Frontal cortex (tissue), 4 donors: ENCODE measurements at places on chromosomes 3 and 15. TPM values are rescaled to one million over a fixed set of nuclear protein-coding genes. Genes with fewer than 3 reads are reported as not detected.

- DNase-seq = no peak
These were observed 221.4 kb downstream of the THSD4 start for GRCh38 chr15:71336671-71337070.

MFN1 gene
- total RNA-seq = 109 TPM

- DNase-seq = no peak
These were observed 186.7 kb upstream of the WNT5A start for GRCh38 chr3:55673764-55674163.

GPR87 gene
- not detected for total RNA-seq

SNRPN gene
- 216 TPM for total RNA-seq

GRCh38 chr3:57596495-57597126 is 533 bp downstream of the ARF4 start:
- peak; percentile 30 for DNase-seq

DNA sequence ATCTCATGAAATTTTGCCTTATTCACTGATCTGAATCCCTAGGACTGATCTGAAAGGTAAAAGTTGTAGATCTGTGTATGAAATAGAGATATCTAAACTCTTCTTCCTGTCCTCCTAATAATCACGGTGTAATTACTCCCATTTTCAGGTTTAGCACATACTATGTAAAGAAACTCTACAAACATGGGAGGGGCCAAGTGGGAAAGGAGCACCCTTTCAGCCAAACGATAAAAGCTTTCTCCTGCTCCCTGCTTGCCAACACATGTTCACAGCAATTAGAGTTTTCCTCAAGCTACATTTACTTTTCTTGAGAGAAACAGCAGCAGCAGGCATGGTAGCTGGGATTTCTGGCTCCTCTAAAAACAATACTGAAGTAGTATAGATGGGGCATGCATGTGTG is 71.6 kb downstream of the CHAC1 start:
- DNase-seq = no peak

SNX33 gene
- total RNA-seq = 1.2 TPM

DNA sequence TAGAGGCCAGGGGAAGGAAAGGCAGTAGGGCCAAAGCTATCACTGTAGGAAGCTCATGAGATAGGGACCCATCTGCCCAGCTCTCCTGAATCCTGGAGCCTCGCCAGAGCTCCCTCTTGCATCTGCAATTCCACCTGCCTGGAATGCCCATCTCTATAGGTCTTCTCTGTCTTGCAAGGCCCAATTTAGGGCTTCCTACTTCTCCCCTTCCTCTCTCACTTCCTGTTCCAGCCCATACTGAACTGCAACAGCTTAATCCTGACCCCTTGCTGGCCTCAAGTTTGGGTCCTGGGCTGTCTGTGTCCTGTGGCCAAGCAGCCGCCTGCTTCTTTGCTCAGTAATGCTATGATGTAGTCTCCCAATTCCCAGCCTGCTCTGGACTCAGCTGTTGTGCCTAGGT is 3.6 kb upstream of the PTPN23 start:
- no peak for DNase-seq

DNA sequence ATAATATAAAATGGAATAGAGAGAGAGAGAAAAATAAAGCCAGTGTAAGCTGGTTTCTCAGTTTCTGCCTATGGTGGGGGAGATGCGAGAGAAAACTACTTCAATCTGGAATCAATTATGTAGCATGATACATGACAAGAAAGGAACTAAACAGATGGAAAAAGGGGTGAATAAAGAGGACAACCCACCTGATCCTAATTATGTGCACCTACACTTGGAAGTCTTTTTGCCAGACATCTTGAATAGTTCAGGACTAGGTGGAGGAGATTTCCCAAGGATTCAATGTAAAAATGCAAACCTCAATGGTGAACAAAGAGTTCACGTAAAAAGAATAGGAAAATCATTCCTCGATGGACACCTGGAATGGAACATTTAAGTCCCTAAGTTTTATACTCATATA is 524.4 kb upstream of the RGMA start:
- no peak for DNase-seq

- DNase-seq = no peak
These were observed 232.2 kb downstream of the TBC1D5 start for GRCh38 chr3:17510265-17510664.

DNA sequence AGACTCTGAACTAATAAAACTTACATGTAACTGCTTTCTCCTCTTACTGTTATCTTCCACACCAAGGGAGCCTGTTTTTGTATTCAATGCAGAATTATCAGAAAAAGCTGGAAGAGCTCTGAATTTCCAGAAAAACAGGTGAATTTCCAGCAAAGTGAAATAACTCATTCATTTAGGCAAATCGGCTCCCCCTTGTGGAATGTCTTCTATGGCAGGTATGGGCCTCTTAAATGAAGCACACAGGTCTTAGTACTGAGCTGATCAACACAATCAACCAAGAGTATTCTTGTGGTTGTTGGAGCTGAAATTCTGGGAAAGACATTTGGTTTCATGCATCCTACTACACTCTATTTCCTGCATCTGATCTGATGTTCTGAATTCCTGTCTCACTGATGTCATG is 31.0 kb upstream of the PTPRG start:
- no peak for DNase-seq

FGD5 gene
- 2.9 TPM for total RNA-seq

IQCF5 gene
- total RNA-seq = not detected

GRCh38 chr3:195882002-195882441 is 26.3 kb downstream of the TNK2 start:
- DNase-seq = no peak

FBXW12 gene
- 1.6 TPM for total RNA-seq

ERC2 gene
- 77.9 TPM for total RNA-seq

DNA sequence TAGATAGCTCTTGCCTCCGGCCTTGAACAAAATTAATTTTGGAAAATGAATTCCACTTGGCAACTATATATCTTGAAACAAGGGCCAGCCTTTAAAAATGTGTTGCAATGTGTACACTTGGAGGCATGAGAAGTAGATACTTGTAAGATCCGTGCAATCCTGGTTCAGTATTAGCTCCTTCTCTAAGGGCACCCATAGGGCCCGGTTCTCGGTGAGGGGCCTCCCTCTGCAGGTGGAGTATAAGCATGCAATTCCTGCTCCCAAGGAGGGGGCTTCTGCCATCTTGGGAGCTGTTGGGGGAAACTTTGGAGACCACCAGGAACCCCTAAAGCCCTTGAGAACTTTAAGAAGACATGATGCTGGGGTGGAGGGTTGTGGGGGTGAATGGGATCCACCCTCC is 388.7 kb upstream of the RGMA start:
- DNase-seq = no peak

GRCh38 chr3:139888561-139889140 is 46.3 kb upstream of the CLSTN2 start:
- DNase-seq = no peak

SAMD7 gene
- total RNA-seq = not detected

- DNase-seq = no peak
These were observed 123.3 kb downstream of the XXYLT1 start for GRCh38 chr3:195147649-195148080.
